Right hindlimb (tissue), 1 donor: ENCODE measurements at places on chromosomes 12 and 14.

DNA sequence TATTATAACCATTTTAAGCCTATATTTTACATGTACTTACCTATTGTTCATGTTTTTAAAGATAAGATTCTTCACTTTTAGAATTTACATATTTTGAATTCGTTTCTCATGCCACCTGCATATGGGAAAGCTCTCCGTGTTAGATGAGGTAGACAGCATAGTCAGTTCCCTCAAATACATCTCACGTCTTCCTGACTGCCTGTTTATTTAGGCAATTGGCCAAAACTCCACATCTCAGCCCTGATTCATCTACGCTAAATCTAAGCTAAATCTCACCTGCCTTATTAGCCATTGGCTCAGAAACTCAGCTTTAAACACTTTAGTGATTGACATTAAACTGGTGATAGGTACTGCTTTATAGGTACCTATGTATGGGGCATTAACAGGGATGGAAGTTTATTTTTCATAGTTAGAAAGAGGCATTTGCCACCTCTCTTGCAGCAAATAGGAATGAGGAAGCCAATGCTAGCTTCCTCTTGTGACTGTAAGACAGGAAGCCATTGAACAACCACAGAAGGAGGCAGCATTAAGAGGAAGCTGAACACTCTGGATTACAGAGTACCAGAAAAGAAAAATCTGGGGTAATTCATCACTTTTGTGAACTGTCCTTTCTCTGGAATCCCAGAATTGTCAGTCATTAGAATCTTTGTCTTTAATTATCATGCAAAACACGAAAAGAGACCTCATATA is 111.9 kb downstream of the LRFN5 start:
- no peak for DNase-seq

DNA sequence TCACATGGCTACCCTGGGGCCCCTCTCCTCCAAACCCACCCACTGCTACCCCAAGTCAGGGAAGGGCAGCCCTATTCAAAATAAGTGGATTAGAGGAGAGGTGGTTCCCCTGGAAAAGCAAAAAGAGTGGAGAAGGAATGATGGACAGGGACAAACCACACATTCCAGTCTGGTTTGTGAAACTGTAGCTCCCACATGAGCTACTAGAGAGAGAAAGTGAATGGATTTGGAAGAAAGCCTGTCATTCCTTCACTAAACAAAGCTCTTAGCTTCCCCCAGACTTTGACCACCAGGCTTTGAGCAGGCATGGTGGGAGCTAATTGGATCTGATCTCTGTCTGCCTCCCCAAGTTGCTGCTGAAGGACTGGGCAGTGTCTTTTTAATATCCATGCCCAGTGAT is 28.0 kb downstream of the CCDC63 start:
- no peak for DNase-seq

GRCh38 chr12:106107566-106107965 is 31.2 kb downstream of the NUAK1 start:
- no peak for DNase-seq

DNA sequence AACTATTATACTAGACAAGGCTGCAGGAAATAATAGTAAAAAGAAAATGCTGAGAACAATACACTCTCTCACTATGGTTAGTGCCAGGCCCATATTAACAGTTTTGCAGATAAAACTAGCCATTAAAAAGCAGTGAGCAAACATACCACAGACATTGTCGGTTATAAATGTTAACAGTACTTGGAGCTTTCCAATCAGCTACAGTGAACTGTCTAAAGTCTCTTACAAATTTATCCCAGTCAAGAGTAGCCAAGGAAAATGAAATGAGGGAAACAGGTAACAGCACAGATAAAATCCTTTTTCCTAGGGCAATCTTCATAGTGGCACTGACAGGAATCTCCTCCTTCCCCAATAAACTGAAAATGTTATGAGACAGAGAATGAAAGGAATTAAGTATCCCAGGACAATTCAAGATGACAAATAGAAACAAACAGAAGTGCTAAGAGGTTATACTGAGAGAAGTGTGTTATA is 30.8 kb downstream of the PAWR start:
- DNase-seq: no peak

DNA sequence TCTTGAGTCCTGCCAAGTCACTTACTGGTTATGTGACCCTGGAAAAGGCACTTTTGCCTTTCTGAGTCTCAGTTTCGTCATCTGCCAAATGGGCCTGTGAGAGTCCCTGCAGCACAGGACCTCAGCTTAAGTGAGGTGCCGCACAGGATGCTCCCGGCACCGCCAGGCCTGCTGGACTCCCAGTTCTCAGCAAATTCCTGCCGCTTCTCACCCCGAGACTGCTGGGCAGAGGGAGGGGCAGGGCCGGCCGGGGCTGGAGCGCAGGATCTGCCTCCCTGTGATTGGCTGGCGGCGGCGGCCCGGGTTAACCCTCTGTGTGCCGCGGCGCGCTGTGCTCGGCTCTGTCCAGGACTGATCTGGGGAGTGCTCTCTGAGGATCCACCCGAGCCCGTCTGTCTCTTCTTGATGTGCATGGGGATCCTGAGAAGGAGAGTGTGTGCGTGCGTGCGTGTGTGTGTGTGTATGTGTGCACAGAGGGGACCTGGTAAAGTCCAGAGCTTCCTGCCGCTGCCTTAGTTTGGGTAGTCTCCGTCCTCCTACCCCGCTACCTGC is 8.6 kb downstream of the SETD1B start:
- DNase-seq: peak; percentile 74
